Tracheal epithelial cell (primary cell): ENCODE measurements at places on chromosomes 4 and X. TPM values are rescaled to one million over a fixed set of nuclear protein-coding genes. Genes with fewer than 3 reads are reported as not detected.

The ZCCHC12 gene
- not detected in 2 replicates for total RNA-seq

The CPE gene
- 36.4 and 65.2 TPM in 2 replicates for total RNA-seq

The UNC5C gene
- under 0.01 TPM in 1 of 2 replicates, not detected in the other for total RNA-seq

The TEX13D gene
- total RNA-seq, result not detected in 2 replicates

The INTU gene
- 3.4 and 6.5 TPM in 2 replicates for total RNA-seq

The BEND2 gene
- not detected in 2 replicates for total RNA-seq

The CD38 gene
- under 0.01 and 0.21 TPM in 2 replicates for total RNA-seq

The GRK4 gene
- total RNA-seq, result 2.8 and 4.1 TPM in 2 replicates

The KIF4A gene
- total RNA-seq, result 0.43 and 1.4 TPM in 2 replicates

The DGAT2L6 gene
- not detected in 2 replicates for total RNA-seq

The RNF175 gene
- total RNA-seq, result 3.6 TPM in 1 of 2 replicates, not detected in the other

The OTUD6A gene
- not detected in 2 replicates for total RNA-seq

The CITED1 gene
- 0.48 TPM in 1 of 2 replicates, not detected in the other for total RNA-seq

The ASMT gene
- 1.7 TPM in 1 of 2 replicates, not detected in the other for total RNA-seq

The CSN1S1 gene
- total RNA-seq, result not detected in 2 replicates

The LRAT gene
- total RNA-seq, result 0.72 and 4.3 TPM in 2 replicates

The ADAMTS3 gene
- total RNA-seq, result 0.64 and 3.9 TPM in 2 replicates

The ACTRT1 gene
- not detected in 2 replicates for total RNA-seq

The FAM9A gene
- not detected in 2 replicates for total RNA-seq

The PAGE4 gene
- total RNA-seq, result not detected in 2 replicates

The RHOXF2B gene
- total RNA-seq, result under 0.01 TPM in 1 of 2 replicates, not detected in the other
